ENCODE measurements at places on chromosomes 16 and 17.

GRCh38 chr17:72872396-72872795 lies 220.1 kb downstream of the SLC39A11 start:
- DNase-seq = no peak

DNA sequence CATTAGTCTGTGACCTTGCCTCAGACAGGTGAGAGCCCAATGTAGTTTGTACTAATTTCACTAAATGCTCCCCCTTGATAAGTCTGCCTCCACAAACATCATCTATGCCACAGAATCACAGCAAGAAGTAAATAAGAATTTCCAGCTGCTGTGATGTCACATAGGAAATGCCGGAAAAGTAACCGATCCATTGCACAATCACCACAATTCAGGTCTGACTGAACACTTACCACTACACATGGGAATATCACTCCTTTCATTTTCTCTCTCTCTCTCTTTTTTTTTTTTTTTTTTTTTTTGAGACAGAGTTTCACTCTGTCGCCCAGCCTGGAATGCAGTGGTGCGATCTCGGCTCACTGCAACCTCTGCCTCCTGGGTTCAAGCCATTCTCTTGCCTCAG lies 79.0 kb upstream of the CDH11 start:
- DNase-seq = no peak

DNA sequence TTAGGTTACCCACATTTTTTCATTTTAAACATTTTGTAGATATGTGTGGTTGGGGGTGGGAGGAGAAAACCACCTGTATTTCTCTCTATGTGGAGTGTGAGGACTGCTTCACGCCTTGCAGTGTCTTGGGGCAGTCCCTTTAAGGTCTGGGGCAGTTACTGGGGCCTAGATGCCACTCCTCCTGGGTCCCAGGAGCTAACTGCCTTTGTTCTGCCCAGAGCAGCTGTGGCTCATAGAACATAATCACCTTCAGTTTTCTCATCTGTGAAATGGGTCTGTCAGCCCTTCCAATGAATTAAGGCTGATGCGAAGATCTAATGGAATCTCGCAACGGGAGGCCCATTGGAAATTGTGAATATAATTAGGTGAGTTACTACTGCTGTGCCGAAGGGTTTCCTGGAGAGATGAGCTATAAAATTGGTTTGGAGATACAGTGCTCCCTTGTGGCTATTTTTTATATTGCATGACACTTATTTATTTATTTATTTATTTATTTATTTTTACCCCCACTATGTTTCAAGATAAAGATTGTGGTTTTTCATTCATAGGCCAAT lies 22.9 kb downstream of the DHRS7C start:
- DNase-seq = no peak

DNA sequence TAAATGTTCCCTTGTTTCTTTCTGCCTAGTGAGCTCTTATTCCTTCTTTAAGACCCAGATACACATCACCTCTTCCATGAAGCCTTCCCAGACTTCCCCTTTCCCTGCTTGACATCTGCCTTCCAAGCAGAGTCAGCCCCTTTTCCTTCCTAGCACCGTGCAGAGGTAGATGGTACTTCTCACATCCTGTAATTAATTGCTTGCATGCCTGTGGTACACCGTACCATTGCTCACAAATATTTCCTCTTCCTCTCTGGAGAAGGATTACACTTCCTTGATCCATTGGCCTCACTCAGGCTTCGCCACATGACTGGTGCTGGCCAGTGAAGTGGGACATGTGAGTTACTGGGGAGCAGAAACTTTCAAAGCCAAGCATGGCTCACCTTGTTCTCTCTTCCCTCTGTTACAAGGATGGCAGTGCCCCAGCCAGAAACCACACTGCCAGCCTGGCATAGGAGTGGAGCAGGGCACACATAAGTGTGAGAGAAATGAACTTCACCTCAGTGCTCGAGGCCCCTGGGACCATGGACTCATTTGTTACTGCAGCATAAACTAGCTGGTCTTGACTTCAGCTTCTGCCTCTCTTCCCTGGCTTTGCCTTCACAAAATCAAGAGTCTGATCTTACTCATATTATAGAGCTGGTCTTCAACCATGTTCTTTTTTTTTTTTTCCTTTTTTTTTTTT lies 44.0 kb downstream of the SOST start:
- DNase-seq = no peak

DNA sequence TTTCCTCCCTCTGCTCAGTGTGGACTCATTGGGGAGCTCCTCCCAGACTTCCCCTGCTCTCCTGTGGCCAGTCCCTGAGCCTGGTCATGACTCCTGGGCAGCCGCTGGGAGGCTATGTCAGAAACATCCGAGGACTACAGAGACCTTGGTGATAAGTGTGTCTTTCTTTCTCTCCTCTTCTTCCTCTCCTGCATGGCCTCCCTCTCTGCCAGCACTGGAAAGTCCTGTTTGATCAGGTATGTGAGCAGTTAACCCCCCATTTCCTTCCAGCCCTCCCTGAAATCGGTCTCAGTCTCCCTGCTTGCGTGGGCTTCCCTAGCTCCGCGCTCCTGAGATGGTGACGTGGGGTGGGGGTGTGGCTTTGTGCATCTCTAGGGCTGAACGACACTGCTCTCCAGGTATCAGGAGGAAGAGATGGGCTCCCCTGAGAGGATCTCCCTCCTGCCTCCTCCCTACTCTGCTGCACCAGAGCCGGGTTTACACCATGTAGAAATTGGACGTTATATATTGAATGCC lies 2.1 kb downstream of the RHBDL3 start:
- no peak for DNase-seq

DNA sequence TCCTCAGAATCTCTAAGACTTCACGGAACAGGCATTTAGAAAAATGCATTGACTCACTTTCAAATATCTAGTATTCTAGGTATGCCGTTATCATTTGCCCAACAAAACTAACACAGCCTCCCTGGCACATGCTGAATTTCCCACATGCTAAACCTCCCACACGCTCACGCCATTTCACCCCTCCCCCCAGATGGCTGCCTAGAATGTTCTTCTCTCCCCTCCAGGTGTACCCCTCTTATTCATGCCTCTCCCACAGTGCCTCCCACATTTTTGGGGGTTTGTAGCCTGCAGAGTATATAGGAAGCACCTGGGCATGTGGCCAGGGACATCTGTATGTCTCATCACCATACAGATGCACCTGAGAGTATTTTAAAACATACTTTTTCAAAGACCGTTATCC lies 38.2 kb upstream of the ICAM2 start:
- no peak for DNase-seq

DNA sequence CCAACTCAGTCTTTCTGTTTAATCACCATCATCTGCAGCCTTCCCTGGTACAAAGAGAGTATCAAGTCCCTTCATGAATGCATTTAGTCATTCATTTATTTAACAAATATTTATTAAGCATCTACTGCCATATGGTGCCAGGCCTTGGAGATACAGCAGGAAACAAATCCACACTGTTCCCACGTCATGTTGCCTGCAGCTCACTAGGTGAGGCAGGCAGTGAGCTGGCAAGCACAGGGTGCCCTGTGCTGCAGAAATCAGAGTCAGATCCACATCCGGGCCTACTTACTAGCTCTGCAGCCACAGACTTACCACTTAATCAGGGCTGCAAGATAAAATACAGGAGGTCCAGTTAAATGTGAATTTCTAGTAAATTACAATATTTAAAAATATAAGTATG lies 38.5 kb upstream of the CES5A start:
- DNase-seq = no peak

DNA sequence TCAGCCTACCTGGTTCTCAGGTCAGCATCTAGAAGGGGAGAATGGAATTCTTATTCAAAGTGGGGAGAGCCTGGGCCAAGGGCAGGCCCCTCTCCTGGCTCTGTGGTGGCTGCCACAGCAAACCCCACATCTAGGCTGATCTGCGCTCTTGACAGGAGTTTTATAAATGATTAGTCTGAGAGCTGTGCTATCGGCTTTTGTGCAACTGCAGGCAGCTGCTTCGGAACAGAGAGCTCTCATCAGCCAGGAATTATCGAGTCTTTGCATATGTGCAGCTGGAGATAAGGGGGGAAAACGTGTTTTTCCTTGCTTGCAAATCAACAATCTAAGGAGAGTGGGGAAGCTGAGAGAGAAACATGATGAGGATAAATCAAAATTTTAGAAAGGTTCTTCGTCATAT lies 91.7 kb downstream of the HS3ST3A1 start:
- DNase-seq = no peak

GRCh38 chr17:40720899-40721298 lies 17.3 kb upstream of the KRT24 start:
- DNase-seq = no peak

GRCh38 chr17:8288336-8289102 lies at the start of gene RANGRF:
TSS of gene RANGRF (plus strand) at chr17:8288670. CDS start at chr17:8288789, 119 bp downstream.
- peak; percentile 89 for DNase-seq

DNA sequence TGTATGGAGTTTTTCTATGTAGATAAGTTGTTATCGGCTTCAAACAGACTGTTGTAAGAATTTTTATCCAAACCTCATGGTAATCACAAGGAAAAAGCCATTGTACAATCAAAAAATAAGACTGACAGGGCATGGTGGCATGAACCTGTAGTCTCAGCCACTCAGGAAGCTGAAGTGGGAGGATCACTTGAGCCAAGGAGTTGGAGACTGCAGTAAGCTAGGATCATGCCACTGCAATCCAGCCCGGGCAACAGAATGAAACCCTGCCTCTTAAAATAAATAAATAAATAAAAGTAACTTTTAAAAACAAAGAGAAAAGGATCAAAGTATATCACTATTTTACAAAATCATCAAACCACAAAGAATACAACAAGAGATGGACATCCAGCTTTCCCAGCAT lies 14.4 kb downstream of the OR1A1 start:
- no peak for DNase-seq

DNA sequence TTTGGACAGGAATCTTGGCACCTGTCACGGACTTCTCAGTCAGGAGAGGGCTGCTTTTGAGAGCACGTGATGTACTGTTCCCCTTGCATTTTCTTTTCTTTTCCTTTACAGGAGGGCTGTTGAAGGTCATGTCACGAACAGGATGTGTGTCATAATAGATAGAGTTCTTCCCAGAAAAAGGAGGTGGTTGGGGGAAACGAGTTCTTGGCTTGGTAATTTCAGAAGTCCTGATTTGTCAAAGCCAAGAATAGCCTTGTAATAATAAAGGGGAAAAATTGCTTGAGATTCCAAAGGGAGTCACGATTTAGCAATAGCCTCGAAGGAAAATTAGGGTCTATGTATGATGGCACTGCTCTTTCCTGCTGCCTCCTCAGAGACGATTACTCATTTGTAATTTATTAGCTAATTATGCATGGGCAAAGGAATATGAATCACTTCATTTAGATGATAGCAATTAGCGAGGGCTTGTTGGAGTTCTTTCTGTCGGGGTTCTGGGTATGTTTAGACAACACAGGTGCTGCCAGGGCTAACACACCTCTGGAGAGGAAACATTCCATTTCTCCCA lies 277.7 kb upstream of the N4BP1 start:
- DNase-seq = no peak

GRCh38 chr17:28385037-28385400 lies 13.5 kb downstream of the SARM1 start:
- DNase-seq = no peak

- DNase-seq = peak; percentile 90
Observed at GRCh38 chr17:75131278-75132017, at the start of gene NT5C. TSS of gene NT5C (minus strand) at chr17:75131742. CDS start at chr17:75131707, 35 bp downstream.

GRCh38 chr16:2858245-2859025 lies 465 bp upstream of the PRSS22 start:
- DNase-seq = peak; percentile 53

DNA sequence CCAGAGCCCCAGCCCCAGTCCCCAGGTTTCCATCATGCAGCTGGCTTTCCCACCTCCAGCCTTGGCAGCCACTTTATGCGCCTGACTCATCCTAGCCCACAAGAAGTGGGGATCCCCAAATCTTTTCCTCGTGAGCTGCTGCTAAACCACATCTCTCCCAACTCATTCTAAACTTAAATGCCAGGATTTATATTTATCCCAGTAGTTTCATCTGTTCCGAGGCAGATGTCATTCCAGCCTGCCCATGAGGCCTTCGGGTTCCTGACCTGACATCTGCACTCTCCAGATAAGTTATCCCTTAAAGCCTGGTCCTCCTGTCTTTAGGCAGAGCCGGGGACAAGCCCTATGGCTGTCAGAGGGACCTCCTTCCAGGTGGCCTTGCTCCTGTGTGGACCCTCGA lies 16.6 kb downstream of the PLXDC1 start:
- DNase-seq = no peak
